D721Med (cell line): ENCODE measurements at places on chromosomes 1 and 21.

DNA sequence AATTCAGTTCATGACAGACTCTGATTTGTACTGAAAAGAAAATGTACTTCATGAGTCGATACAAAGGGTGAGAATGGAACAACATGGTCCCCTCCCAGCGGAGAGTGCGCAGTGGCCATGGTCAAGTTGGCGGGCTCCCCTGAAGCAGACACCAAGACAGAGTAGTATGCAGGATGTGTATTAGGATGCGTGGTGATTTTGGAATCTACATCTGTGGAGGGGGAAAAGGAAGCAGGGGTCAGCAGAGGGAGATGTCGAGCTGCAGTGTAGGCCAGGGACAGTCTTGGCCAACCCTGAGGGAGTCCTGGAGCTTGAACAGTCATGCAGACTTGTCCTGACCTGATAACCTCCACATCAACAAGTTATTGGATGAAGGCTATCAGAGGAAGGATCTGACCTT, 481.0 kb downstream of the OMA1 start:
- DNase-seq = no peak

DNA sequence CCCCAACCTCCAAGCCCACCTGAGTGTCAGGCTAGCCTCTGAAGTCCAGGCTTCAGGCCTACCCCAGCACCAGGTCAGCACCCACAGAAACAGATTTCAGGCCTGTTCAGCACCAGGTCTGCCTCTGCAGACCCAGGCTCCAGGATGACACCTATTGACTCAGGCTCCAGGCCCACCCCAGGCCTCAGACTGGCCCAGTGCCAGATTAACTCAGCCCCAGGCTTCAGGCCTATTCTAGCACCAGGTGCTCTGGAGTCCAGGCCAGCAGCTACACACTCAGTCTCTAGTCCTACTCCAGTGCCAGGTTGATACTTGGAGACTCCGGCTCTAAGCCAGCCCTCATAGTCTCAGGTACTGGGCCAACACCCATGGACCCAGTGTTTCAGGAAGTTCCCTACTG, 541.7 kb upstream of the PBX1 start:
- DNase-seq = no peak

DNA sequence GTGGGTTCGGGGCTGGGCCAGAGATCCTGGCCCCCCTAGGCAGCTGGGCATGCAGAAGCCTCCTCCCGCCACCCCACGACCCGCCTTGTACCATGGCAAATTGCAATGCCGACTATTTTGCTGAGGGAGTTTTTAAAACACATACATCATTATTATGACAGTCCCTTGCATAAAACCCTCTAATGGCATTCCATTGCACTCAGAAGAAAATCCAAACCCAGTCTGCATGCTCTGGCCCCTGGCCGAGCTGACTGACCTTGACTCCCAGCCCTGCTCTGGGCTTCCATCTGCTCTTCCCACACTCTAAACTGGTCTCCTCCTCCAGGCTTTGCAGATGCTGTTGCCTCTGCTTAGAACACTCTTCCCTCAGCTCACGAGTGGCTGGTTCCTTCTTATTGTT, 28.0 kb downstream of the PADI2 start:
- no peak for DNase-seq

- DNase-seq = no peak
Observed at GRCh38 chr1:223308136-223308535, 55.8 kb downstream of the SUSD4 start.

- DNase-seq = no peak
Observed at GRCh38 chr1:203629507-203630082, 3.0 kb downstream of the ATP2B4 start.

DNA sequence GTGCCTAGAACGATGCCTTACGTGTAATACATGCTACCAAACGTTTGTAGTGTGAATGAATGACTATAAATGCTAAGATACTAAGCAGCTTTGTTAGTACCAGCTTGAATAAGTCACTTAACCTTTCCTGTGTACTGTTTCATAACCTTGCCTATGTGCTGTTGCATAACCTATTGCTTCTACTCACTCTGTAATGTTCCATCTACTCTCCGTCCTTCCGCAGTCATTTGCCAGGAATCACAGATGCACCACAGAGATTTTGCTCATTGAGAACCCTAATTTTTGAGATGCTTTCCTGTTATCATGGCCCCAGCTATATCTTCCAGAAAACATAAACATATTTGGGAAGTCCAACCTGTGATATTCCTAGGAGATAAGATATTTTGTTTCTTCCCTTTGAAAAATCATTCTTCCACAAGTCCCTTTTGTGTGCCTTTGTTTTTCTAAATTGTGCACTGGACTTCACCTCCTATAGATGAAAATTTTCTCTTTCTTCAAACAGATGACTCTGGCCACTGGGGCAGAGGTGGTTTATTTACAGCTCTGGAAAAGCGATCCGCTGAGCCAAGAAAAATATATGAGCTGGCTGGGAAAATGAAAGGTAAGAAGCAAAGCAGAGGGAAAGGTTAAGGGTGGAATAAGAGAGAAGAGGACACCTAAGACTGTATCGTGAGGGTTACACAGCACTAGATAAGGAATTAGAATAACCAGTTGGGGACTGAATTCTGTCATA, 44.8 kb downstream of the CHD1L start:
- DNase-seq = no peak

GRCh38 chr1:241551759-241552638, 19.8 kb downstream of the KMO start:
- DNase-seq = no peak

DNA sequence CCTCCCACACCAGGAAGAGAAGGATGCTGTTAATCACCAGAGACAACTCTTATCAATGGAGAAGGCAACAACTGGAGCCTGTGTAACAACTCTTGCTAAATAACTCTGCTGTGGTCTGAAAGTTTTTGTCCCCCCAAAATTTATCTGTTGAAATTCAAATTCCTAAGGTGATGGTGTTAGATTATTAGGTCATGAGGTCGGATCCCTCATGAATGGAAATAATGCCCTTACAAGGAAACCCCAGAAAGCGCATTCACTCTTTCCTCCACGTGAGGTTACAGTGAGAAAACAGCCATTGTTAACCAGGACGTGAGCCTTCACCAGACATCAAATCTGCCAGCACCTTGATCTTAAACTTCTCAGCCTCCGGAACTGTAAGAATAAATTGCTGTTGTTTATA, 141.9 kb upstream of the CXADR start:
- no peak for DNase-seq
